A549 treated with dexamethasone at 1 μM for 4 hours (cell line): ENCODE measurements at places on chromosomes 1 and 21. TPM values are rescaled to one million over a fixed set of nuclear protein-coding genes. Genes with fewer than 3 reads are reported as not detected.

CD84 gene
- not detected in 5 replicates for total RNA-seq

SDC3 gene
- total RNA-seq: 8.2 to 13.4 TPM (median 12.6 TPM) in 5 replicates

TNFRSF8 gene
- 0.08 to 0.13 TPM (median 0.12 TPM) in 5 replicates for total RNA-seq

PRDM16 gene
- 0.17 to 0.46 TPM (median 0.30 TPM) in 5 replicates for total RNA-seq

CR1 gene
- not detected in 5 replicates for total RNA-seq

CLDN19 gene
- total RNA-seq: not detected in 5 replicates

SPRR2E gene
- total RNA-seq: not detected in 5 replicates

OR2L5 gene
- not detected in 5 replicates for total RNA-seq

KRTAP12-1 gene
- not detected in 5 replicates for total RNA-seq

CA6 gene
- total RNA-seq: not detected in 5 replicates

ST6GALNAC5 gene
- total RNA-seq: 0.09 to 0.29 TPM (median 0.15 TPM) in 4 of 5 replicates, not detected in the other

CAMTA1 gene
- total RNA-seq: 64.7 to 71.3 TPM (median 67.3 TPM) in 5 replicates

CYB5RL gene
- total RNA-seq: 2.0 to 3.7 TPM (median 3.3 TPM) in 5 replicates

CERS2 gene
- total RNA-seq: 239 to 260 TPM (median 257 TPM) in 5 replicates

CFAP107 gene
- total RNA-seq: not detected in 5 replicates

PRELP gene
- 0.01 to 0.04 TPM (median 0.01 TPM) in 3 of 5 replicates, not detected in the others for total RNA-seq

SFN gene
- 468 to 645 TPM (median 543 TPM) in 5 replicates for total RNA-seq

GJA9 gene
- 0.05 to 0.06 TPM (median 0.05 TPM) in 3 of 5 replicates, not detected in the others for total RNA-seq

AMPD1 gene
- 0.14 TPM in 1 of 5 replicates, not detected in the others for total RNA-seq

TNFRSF1B gene
- 0.52 to 0.77 TPM (median 0.64 TPM) in 5 replicates for total RNA-seq

TCP10L gene
- total RNA-seq: 0.37 to 0.75 TPM (median 0.59 TPM) in 5 replicates

ANXA9 gene
- total RNA-seq: 0.71 to 1.2 TPM (median 0.89 TPM) in 5 replicates

S100A10 gene
- total RNA-seq: 2,531 to 3,155 TPM (median 2,621 TPM) in 5 replicates

USH2A gene
- total RNA-seq: under 0.01 TPM in 1 of 5 replicates, not detected in the others

S100A3 gene
- 120 to 134 TPM (median 130 TPM) in 5 replicates for total RNA-seq

PTPN7 gene
- not detected in 5 replicates for total RNA-seq

RHOU gene
- 15.0 to 18.8 TPM (median 17.7 TPM) in 5 replicates for total RNA-seq

AMY2A gene
- total RNA-seq: not detected in 5 replicates

KIF17 gene
- 1.8 to 2.7 TPM (median 2.4 TPM) in 5 replicates for total RNA-seq

ATP1A4 gene
- not detected in 5 replicates for total RNA-seq

TMEM234 gene
- 7.3 to 9.2 TPM (median 8.5 TPM) in 5 replicates for total RNA-seq

SELP gene
- total RNA-seq: not detected in 5 replicates

ARHGEF19 gene
- 5.1 to 5.9 TPM (median 5.2 TPM) in 5 replicates for total RNA-seq

LY9 gene
- 0.07 to 0.16 TPM (median 0.12 TPM) in 4 of 5 replicates, not detected in the other for total RNA-seq

ADGRL2 gene
- 7.2 to 9.5 TPM (median 9.3 TPM) in 5 replicates for total RNA-seq

TNFRSF4 gene
- 0.06 to 0.15 TPM (median 0.10 TPM) in 4 of 5 replicates, not detected in the other for total RNA-seq

SLC37A1 gene
- 3.0 to 3.7 TPM (median 3.4 TPM) in 5 replicates for total RNA-seq

EPHB2 gene
- 26.7 to 43.4 TPM (median 38.6 TPM) in 5 replicates for total RNA-seq

FCRLA gene
- total RNA-seq: 0.08 TPM in 1 of 5 replicates, not detected in the others

TSPAN2 gene
- total RNA-seq: 0.63 to 1.2 TPM (median 0.84 TPM) in 5 replicates

PCAT6 gene
- 2.3 to 4.8 TPM (median 4.2 TPM) in 5 replicates for total RNA-seq

NOTCH2 gene
- 30.2 to 54.0 TPM (median 48.7 TPM) in 5 replicates for total RNA-seq

LRIG2 gene
- total RNA-seq: 3.2 to 4.2 TPM (median 3.7 TPM) in 5 replicates

ST6GALNAC3 gene
- total RNA-seq: 0.21 to 1.1 TPM (median 0.64 TPM) in 5 replicates

CD55 gene
- 74.6 to 111 TPM (median 98.0 TPM) in 5 replicates for total RNA-seq

COL11A1 gene
- 2.6 to 3.2 TPM (median 2.7 TPM) in 5 replicates for total RNA-seq

LGR6 gene
- 0.54 to 1.3 TPM (median 0.66 TPM) in 5 replicates for total RNA-seq
